ENCODE measurements at places on chromosomes 4 and X. TPM values are rescaled to one million over a fixed set of nuclear protein-coding genes. Genes with fewer than 3 reads are reported as not detected.

RAB41 gene
- not detected for total RNA-seq

KIAA1210 gene
- total RNA-seq, result 0.40 TPM

GAGE12D gene
- not detected for total RNA-seq

TMPRSS11A gene
- 0.10 TPM for total RNA-seq

DNA sequence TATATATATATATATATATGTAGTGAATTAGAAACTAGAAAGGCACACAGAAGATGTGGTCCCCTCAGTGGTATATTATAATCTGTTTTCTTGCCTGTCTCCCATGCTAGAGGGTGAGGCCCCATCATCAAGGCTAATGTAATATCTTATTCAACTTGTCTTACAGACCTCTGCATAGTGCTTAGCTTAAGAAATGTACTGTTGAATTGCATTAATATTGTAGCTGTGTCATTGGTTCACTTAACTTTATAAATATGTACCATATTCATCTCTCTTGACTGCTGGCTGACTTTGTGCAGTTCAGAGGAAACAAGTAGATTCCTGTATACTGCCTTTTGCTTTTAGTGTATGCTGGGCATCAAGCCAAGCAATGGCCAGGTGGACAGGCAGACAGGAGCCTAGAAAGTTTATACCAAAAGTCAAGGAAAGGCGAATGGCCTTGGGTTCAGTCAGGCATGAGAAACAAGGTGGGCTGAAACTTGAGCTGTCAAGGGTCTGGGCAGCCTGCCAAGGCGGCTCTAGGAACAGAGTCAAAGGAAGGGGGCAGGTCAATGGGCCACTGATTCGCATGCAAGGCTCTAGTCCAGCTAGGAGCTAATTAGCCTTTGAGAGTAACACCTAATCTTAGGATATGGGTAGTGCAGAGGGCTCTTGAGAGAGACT, 78.8 kb upstream of the LEF1 start:
- peak; percentile 12 for DNase-seq

DNA sequence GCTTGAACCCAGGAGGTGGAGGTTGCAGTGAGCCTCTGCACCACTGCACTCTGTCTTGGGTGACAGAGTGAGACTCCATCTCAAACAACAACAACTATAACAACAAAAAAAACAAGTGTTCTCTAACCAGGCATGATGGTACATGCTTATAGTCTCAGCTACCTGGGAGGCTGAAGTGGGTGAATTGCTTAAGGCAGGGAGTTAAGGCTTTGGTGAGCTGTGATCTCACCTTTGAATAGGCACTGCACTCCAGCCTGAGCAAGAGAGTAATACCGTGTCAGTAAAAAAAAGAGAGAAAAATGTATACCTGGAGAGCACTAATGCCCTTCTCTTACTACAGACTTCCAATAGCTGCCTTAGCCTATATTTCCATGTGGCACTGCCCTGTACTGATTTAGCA, 18.9 kb upstream of the USP9X start:
- no peak for DNase-seq

GRCh38 chr4:14701389-14701788, 300.9 kb upstream of the CPEB2 start:
- DNase-seq, result no peak

DNA sequence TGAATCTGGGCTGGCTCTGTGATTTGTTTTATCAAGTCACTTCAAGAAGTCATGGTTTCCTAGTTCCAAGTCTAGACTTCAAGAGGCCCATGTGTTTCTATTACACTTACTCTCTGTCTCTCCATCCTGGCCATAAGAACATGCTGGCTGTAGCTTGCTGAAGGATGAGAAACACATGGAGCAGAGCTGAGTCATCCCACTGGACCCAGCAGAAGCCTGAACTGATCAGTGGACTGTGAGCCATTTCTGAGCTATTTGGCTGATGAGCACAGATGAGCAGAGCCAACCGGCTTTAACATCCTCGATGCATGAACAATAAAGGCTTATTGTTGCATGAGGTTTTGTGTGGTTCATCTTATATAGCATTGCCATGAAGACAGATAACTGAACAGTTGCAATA, 290.6 kb upstream of the BOD1L1 start:
- peak; percentile 48 for DNase-seq

GRCh38 chr4:73439445-73439844, 3.4 kb downstream of the AFP start:
- DNase-seq, result no peak
